ENCODE measurements at places on chromosomes 12 and 14. TPM values are rescaled to one million over a fixed set of nuclear protein-coding genes. Genes with fewer than 3 reads are reported as not detected.

- H3K4me1 ChIP-seq, result no peaks in the 10 kb centered on the region
- no peak overlapping the region for H3K4me3 ChIP-seq
- peaks cover 13% of the 10 kb centered on the region for H3K36me3 ChIP-seq
- peaks cover 7% of the 10 kb centered on the region for H3K27me3 ChIP-seq
- DNase-seq, result no peak
Measured at GRCh38 chr12:122205053-122205925, 1.8 kb downstream of the B3GNT4 start.

The GNB3 gene
- polyA plus RNA-seq, result 3.2 TPM

The CCDC92 gene
- 32.2 TPM for polyA plus RNA-seq

DNA sequence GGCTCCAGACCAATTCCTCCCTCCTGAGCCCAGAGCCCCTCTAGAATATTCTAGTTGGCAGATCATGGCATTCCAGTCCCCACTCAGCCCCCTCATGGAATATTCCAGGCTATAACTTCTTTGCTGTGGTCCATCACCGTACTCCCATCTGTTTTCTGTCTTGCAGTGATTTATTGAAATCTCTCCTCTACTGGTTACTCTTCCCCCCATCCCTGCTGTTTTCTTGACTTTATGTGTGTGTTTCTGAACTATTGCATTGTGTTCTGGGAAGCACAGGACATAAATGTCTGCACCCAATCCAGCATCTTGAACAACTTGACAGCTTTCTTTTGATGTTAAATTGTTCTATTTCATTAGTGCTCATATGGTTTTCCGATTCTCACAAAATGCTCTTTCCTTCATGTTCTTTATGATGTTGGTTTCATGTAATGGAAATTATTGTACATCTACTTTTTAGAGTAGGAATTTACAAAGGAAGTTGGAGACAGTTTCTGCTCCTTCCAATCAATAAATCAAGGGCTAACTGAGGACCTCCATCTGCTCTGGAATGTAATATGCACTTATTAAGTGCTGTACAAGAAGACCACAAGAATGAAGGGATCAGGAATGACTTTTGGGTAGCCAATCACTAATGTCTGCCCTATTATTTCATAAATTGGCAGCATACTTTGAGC, 26.3 kb downstream of the PDE6H start:
- no peaks in the 10 kb centered on the region for H3K36me3 ChIP-seq
- DNase-seq, result no peak
- no peak overlapping the region for H3K4me3 ChIP-seq

GRCh38 chr14:64701660-64702059, 2.6 kb upstream of the PLEKHG3 start:
- no peaks in the 10 kb centered on the region for H3K36me3 ChIP-seq
- H3K27me3 ChIP-seq, result peaks cover 5% of the 10 kb centered on the region
- no peak for DNase-seq
- H3K4me3 ChIP-seq, result no peak overlapping the region
- H3K27ac ChIP-seq, result no peak overlapping the region

DNA sequence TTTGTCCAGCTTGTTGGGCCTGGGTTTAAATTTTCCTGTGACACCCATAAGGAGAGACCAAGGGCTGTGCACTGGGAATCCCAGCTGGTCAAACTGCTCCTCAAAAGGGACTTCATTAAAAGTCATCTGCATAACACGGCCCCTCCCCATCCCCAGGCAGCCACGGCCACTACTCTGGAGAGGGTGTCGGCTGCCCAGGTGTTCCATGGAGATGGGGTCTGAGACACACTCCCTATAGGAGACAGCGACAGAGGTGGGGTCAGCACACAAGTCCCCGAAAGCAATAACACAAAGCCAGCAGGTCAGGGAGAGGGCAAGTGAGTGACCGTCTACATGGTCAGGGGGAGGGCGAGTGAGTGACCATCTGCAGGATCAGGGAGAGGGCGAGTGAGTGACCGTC, 75.6 kb upstream of the BCL11B start:
- no peaks in the 10 kb centered on the region for H3K4me1 ChIP-seq
- H3K36me3 ChIP-seq, result no peaks in the 10 kb centered on the region
- H3K4me3 ChIP-seq, result no peak overlapping the region
- H3K27me3 ChIP-seq, result peaks cover 2% of the 10 kb centered on the region

GRCh38 chr14:88212691-88213090, 110.4 kb downstream of the KCNK10 start:
- DNase-seq, result no peak
- no peak overlapping the region for H3K27ac ChIP-seq
- no peaks in the 10 kb centered on the region for H3K4me1 ChIP-seq
- no peaks in the 10 kb centered on the region for H3K36me3 ChIP-seq
- H3K4me3 ChIP-seq, result no peak overlapping the region

DNA sequence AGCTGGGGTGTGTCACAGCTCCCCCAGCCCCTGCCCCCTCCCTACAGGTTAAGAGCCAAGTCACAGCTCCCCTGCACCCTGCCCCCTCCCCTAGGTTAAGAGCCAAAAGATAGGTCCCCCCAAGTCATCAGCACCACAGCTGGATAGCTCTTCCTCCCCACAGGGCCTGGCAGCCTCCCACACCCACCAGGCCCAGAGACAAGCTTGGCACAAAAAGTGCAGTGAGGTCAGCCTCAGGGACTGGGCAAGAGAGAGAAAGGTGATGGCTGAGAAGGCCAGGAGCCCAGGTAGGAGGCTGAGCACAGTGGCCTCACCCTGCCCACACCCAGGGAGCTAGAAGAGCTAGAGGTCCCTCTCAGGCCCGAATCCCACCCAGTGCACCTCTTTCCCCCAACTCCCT, 8.7 kb downstream of the ITGA7 start:
- H3K4me1 ChIP-seq, result no peaks in the 10 kb centered on the region
- H3K4me3 ChIP-seq, result no peak overlapping the region
- H3K36me3 ChIP-seq, result no peaks in the 10 kb centered on the region
- no peaks in the 10 kb centered on the region for H3K27me3 ChIP-seq
- no peak overlapping the region for H3K27ac ChIP-seq

GRCh38 chr12:30329281-30329680, 366.4 kb downstream of the IPO8 start:
- H3K4me3 ChIP-seq, result no peak overlapping the region
- H3K4me1 ChIP-seq, result no peaks in the 10 kb centered on the region
- no peak for DNase-seq
- no peaks in the 10 kb centered on the region for H3K27me3 ChIP-seq
- H3K36me3 ChIP-seq, result no peaks in the 10 kb centered on the region

DNA sequence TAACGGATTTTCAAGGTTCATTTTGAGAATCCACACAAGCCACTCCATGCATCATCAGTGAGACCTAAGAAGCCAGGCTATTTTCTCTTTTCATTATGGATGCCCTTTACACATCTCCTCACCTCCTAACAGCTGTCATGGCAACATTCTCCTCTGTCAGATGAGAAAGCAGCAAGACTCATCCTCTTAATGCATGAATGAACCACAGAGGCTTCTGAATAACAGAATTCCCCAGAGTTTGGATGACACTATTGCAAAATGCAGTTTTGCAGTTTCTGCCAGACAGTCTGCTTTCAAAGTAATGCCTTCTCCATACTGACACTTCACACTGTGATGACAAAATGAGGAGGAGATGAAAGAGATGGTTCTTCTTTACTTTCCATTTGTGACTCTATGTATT, 286.7 kb upstream of the GRIP1 start:
- H3K36me3 ChIP-seq, result no peaks in the 10 kb centered on the region
- no peak overlapping the region for H3K27ac ChIP-seq
- H3K4me3 ChIP-seq, result no peak overlapping the region
- no peaks in the 10 kb centered on the region for H3K4me1 ChIP-seq

DNA sequence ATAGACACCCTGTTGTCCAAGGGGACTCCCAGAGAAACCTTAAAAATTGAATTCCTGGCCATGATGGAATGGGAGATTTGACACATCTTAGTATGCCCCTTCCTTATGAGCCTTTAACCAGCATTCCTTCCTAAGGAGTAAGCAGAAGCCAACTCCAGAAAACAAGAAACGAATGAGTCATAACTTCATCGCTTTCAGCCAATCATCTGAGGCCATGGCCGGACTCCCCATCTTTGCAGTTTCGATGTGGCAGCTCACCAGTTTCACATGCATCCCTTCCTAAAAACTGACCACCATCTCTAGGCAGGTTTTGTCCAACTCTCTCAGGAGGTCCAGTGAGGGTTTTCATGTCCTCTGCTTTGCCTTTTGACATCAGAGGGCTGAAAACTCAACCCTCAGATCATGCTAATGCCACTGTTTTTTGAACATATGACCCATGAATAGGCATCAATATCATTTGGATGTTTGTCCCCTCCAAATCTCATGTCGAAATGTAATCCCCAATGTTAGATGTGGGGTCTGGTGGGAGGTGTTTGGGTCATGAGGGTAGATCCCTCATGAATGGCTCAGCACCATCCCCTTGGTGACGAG, 19.9 kb downstream of the DAAM1 start:
- no peak overlapping the region for H3K4me3 ChIP-seq
- DNase-seq, result no peak
- no peaks in the 10 kb centered on the region for H3K36me3 ChIP-seq
- no peaks in the 10 kb centered on the region for H3K4me1 ChIP-seq
- H3K27ac ChIP-seq, result no peak overlapping the region

The RAB3IP gene
- polyA plus RNA-seq, result 61.9 TPM

The PZP gene
- polyA plus RNA-seq, result not detected

GRCh38 chr12:45688183-45688582, 41.3 kb upstream of the ARID2 start:
- H3K27me3 ChIP-seq, result no peaks in the 10 kb centered on the region
- no peaks in the 10 kb centered on the region for H3K4me1 ChIP-seq
- H3K4me3 ChIP-seq, result no peak overlapping the region
- H3K36me3 ChIP-seq, result no peaks in the 10 kb centered on the region

The PRR4 gene
- 1.3 TPM for polyA plus RNA-seq

- peaks cover 23% of the 10 kb centered on the region for H3K36me3 ChIP-seq
- H3K27ac ChIP-seq, result no peak overlapping the region
- H3K4me3 ChIP-seq, result no peak overlapping the region
- H3K27me3 ChIP-seq, result no peaks in the 10 kb centered on the region
Measured at GRCh38 chr14:69428289-69428998, 30.0 kb downstream of the SLC39A9 start.

The KRT80 gene
- polyA plus RNA-seq, result 0.13 TPM

The GLIPR1L1 gene
- polyA plus RNA-seq, result not detected

The OAS3 gene
- 13.1 TPM for polyA plus RNA-seq
